ENCODE measurements at places on chromosomes 16 and 17.

- DNase-seq = no peak
These were observed 5.3 kb downstream of the BEAN1 start for GRCh38 chr16:66432429-66432828.

GRCh38 chr17:57481910-57482391 is 225.6 kb downstream of the MSI2 start:
- no peak for DNase-seq

DNA sequence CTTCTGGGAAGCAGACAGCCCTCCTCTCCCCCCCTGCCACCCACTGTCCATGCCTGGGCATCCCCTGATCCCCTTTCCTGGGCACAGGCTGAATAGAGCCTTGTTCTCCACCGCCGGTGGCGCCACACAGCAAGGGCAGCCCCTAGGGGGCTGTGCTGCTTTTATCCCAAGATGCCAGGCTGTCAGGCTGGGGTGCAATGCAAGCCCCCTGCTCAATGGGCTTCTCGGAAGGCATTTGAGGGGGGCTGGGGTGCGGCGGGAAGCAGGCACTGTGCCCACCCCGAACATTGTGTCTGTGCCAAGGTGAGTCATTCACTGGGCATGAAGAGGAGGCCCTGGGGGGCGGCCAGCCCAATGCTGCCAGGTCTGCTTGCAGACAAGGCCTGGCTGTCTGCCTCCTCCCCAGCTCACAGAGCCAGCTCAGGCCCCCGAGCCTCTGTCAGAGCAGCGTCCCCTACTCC is 1.5 kb upstream of the GFAP start:
- no peak for DNase-seq

- no peak for DNase-seq
These were observed 60.8 kb upstream of the CORO6 start for GRCh38 chr17:29683481-29683880.

DNA sequence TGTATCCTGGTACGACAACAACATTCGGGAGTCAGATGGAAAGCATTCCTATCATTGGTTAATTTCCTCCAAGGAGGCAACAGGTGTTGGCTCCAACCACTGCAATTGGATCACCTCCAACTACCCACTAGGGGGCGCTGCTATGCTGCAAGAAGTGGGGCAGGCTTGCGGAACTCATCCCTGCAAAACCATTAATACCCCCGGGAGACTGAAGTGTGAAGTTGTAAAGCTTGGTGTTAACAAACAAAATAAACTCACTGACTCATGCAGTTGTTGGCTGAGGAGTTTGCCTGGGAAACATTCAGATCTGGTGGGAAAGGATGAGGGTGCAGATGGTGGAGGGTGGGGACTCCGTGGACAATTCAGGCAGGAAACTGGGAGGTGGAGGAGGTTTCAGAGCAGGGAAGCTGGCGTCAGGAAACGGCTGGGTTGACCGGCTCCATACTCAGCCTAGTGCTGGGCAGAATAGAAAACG is 84.9 kb downstream of the HS3ST2 start:
- peak; percentile 73 for DNase-seq

GRCh38 chr16:87207509-87207908 is 109.7 kb downstream of the C16orf95 start:
- no peak for DNase-seq

DNA sequence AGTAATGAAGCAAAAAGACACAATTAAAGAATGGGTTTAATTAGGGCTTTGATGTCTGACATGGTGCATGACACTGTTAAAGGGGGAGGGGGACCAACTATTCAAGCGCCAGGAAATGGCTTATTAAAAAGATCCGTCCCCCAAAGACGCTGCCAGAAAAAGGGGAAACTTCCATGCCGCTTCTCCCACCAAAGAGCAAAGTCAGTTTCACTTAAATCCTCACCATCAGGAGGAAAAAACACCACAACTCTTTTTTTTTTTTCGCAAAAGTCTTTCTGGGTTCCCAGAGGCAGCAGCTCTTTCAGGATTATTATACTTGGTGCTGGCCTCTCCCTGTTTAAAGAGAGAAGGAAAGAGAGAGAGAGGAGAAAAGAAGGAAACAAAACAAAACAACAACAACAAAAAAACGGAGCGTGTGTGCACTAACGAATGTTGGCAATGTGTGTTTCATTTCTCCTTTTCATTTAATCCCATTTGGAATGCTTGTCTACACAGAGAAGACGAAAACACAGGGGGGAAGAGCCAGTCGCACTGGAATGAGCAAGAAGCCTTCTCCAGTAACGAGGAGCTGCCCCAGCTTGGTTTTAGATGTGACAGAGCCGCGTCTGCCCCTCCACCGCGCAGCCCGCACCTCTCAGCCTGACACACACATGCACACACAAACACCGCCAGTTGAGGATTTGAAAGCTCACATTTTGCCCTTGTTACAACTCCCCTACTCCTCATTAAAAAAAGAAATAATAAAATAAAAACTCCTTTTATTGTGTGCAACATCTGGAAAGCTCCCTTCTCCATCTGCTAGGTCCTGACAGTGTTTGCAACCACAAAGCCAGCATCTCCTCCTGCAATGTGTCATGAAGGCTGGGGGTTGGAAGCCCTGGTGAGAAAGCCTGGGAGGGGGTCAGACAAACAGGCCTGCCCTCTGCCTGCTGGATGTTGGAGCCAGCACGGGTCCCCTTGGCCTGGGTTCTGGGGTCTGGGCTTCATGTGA is 32.7 kb upstream of the AXIN2 start:
- DNase-seq = no peak

DNA sequence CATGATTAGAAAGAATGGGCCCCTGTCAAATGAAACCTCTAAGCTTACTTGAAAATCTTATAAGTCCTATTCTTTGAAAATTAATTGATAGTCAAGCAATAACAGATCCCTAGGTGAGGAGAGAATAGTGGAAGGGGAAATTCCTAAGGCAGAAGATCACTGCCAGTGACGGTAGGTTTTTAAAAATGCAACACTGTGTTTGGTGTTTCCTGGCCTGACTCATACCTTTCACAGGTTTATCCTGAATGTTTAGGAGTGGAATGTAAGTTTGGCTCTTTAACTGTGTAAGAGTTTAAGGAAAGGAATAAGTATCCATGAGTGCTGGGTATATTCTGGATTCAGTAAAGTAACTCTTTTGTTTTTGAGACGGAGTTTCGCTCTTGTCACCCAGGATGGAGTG is 23.8 kb downstream of the HAPSTR1 start:
- DNase-seq = no peak

DNA sequence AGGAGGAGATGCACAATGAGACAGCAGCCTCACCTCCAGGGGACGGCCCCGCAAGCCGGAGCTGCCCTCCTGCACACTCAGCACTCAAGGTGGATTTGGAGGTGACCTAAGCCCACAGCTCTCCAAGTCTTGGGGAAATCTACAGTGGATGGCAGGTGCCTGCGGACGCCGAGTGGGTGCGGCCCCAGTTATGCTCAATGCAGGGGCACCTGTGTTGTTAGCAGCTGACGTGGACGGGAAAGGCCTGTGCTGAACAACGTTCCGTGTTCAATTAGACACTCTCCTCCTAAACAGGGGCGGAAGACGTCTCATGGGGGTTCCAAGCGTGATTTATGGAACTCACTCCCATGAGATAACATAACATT is 22.0 kb upstream of the METRNL start:
- peak; percentile 41 for DNase-seq

GRCh38 chr17:58917228-58917627 is 161.6 kb downstream of the PPM1E start:
- DNase-seq = no peak

DNA sequence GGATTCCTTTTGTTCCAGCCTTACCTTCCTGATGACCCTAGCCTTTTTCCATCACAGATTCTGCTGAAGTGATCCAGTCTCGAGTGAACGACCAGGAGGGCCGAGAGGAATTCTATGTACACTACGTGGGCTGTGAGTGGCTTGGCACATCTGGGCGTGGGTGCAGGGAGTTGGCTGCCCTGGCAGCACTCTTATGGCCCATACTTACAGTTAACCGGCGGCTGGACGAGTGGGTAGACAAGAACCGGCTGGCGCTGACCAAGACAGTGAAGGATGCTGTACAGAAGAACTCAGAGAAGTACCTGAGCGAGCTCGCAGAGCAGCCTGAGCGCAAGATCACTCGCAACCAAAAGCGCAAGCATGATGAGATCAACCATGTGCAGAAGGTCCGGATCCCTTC is 2.7 kb downstream of the KAT8 start:
- no peak for DNase-seq

DNA sequence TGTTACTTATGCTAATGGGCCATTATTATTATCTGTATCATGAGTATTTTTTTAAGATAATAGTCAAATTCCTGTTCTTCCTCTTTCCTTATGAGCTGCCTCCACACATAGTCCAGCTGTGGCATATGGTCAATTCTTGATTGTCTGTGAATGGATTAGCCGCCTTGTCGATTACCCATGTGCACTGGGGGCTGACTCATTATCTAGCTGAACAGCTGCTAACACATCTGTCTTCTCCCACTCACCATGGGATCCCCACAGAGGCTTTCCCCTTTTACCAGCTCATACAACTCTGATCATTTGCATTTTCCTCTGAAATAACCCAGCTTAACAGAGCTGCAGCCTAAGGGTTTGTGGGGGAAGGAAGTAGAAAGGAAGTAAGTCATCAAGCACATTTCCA is 915.0 kb downstream of the CDH11 start:
- no peak for DNase-seq

- peak; percentile 84 for DNase-seq
These were observed 98.3 kb downstream of the PITPNC1 start for GRCh38 chr17:67475161-67475937.

DNA sequence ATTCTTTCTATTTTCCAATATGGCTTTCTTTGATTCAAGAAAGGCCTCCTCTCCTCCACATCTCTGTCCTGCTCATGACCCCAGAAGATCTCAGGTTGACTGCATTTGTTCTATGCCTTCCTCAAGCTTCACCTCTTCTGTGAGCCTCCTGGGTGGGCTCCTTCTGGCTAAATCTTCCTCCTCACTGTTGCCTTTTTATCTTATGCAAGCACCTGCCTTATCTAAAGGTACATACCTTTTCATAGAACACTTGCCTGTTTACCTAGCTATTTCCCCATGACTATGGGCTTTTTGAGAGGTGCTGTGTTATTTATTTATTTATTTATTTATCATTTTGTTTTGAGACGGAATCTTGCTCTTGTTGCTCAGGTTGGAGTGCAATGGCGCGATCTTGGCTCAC is 81.1 kb downstream of the UTP18 start:
- DNase-seq = no peak

DNA sequence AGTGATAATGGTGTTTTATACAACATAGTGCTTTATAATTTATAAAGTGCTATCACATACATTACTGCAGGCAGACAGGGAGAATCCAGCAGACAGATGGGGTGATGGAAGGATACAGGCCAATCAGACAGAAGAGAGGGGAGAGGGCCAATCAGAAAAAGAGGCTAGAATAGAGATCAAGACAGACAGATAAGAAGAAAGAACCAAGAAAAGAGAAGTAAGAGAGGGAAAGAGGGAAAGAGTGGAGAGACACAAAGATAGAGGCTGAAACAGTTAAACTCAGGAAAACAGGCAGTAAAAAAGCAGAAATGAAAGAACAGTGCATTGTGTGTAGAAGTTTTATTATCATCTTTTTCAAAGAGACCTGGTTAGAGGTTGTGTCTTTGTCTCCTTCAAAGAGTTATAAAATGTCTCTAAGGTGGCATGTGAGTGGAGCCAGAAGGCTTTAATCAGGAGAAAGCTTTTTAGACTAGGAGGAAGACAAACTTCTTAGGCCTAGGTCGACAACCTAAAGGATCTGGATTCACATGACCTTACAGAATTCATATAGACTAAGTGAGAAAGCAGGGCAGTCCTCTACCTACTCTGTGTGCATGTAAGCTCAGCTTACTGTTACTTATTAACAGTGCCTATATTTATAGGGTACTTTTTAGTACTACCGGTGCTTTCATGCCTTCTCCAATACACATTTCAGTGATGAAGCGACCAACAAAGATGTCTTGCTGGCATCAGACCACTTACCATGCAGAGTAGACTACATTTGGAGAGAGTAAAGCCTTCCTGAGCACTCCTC is 8.3 kb upstream of the CHD3 start:
- no peak for DNase-seq

- no peak for DNase-seq
These were observed 273.5 kb upstream of the RPL38 start for GRCh38 chr17:73929860-73930430.
